ENCODE measurements at places on chromosomes 2 and 18.
A peak's percentile ranks its signal among the peaks of the same experiment; 100 is the strongest.

GRCh38 chr18:45844938-45845337 is 19.5 kb downstream of the SIGLEC15 start:
- DNase-seq = no peak

DNA sequence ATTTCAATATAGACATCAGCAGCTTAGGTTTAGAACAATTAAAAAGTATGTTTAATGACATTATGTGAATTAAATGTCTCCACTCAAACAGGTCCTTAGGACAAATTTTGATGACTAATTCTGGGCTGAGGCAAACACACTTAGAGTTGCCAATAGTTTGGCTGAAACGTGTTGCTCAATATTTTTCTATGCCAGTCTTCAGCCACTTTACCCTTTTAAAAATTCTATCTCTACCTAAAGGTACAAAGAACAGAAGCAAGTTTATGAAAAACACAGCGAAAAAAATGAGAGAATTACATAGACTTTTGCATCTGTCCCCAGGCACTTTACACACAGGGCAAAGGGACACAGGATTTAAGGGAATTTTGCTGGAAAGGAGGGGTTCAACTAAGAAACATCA is 4.5 kb downstream of the IDH1 start:
- DNase-seq = peak; percentile 28

DNA sequence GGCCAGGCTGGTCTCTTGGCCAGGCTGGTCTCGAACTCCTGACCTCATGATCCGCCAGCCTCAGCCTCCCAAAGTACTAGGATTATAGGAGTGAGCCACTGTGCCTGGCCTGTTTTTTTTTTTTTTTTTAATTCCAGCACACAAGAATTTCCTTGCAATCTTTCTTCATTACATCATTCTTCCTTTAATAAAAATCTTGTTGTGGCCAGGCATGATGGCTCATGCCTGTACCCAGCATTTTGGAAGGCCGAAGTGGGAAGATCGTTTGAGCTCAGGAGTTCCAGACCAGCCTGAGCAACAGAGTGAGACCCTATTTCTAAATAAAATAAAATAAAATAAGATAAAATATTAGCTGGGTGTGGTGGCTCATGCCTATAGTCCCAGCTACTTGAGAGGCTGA is 21.4 kb upstream of the PLEKHM3 start:
- peak; percentile 35 for DNase-seq

DNA sequence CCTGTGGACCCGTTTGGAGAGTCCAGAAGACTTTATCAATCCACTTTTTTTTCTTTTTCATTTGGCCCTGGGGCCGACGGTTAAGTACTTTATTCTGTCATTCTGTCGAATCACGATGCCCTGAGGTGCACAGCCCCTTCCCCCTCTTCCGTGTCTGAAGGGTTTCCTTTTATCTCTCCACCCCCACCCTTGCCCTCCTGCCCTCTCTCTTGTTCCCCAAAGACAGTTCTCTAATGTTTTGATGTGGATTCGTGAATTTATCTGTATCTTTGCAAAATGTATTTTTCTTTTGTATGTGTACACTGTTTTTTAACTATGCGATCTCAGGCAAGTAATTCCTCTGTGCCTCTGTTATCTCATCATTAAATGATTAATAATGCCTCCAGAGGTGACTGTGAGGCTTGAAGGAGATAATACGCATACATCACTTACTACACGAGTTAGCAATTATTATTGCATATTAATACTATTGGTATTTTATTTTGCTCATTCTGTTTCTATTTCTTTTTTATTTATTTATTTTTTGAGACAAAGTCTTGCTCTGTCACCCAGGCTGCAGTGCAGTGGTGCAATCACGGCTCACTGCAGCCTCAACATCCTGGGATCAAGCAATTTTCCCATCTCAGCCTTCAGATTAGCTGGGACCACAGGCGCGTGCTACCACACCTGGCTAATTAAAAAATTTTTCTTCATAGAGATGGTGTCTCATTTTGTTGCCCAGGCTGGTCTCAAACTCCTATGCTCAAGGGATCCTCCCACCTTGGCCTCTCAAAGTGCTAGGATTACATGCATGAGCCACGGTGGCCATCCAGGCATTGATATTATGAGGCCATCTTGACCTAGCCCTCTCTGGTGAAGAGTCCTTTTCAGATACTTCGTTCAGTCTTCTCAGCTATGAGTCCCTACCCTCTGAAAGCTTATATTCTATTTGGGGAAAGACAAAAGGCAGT is 1.4 kb upstream of the CASP8 start:
- DNase-seq = no peak

- no peak for DNase-seq
Measured at GRCh38 chr2:68253219-68254068, 1.1 kb upstream of the PPP3R1 start.

GRCh38 chr2:189621781-189622180 is 39.5 kb upstream of the ASNSD1 start:
- DNase-seq = no peak

GRCh38 chr2:134131681-134132489 is 122.0 kb upstream of the MGAT5 start:
- DNase-seq = peak; percentile 36

DNA sequence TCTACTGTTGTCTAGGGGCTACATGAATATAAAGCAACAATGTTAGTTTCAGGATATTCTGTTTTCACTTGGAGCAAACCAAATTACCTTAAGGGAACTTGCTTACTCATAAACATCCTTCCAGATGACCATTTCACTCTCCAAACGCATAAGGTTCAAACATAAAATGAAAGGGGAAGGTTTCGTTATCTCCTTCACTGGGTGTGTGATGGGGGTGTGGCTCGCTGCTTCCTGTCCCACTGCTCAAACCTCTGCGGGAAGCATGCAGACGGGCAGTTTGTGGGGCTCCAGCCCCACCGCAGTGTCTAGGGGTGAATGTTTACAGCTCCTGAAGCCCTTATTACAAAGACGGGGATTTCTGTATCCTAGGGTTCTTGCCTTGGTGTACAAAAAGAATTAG is 1310.9 kb upstream of the TMEFF2 start:
- no peak for DNase-seq

DNA sequence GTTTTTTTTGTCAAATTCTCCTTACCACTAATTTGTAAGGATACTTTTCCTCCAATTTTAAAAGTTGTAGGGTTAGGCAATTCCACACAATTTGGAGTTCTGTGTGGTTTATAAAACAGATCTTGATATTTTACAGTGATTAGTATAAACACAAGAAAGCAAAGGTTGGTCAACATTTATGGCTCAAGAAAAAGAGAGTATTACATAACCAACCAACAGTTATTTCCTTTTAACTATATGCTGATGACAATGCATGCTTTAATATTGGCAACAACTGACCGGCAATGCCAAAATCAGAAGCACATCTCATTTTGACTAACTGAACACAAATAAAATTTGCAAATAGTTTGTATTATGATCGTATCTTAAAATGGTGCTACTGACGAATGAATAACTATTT is 137.2 kb downstream of the CDH2 start:
- no peak for DNase-seq

GRCh38 chr2:134406736-134407135 is 152.9 kb downstream of the MGAT5 start:
- no peak for DNase-seq

- peak; percentile 89 for DNase-seq
Measured at GRCh38 chr2:229586746-229587705, 127.3 kb downstream of the DNER start.

DNA sequence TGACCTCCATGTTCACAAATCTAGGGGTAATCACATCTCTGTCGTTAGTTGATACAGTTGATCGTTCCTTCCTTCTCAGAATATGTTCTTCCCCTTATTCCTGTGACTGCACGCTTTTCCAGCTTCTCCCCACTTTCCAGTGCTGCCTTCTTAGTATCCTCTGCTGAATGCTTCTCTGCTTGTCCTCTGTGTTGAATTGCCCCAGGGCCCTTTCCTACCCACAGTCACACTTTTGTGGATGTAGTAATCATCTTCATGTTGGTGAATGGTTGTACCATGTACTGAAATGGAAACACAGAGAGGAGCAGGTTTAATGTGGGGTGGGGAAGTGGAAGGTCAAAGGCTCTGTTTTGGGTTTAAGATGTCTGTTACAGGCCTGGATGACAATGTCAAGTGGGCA is 47.2 kb downstream of the EML6 start:
- no peak for DNase-seq

DNA sequence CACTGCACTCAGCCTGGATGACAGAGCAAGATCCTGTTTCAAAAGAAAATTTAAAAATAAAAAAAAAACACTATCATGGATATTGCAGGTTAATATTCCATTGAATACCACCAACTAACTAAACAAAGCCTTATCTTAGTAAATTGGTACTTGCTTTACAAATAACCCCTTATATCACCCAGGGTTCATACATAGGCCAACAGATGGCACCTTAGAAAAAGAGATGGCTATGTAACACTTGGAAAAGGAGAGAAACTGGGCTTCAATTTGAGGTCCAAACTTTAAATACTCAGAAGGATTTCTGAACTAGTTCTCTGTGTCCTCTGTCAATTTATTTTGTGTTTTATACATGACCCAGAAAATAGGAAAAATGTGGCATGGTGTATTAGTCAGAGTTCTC is 249.6 kb upstream of the LRP1B start:
- no peak for DNase-seq

- DNase-seq = no peak
Measured at GRCh38 chr2:236214376-236214995, 46.3 kb upstream of the GBX2 start.

All from choroid plexus epithelial cell (primary cell).